ENCODE measurements at places on chromosomes 2 and 18.

- no peak for DNase-seq
Observed at GRCh38 chr2:59296279-59296678, 1055.2 kb upstream of the FANCL start.

DNA sequence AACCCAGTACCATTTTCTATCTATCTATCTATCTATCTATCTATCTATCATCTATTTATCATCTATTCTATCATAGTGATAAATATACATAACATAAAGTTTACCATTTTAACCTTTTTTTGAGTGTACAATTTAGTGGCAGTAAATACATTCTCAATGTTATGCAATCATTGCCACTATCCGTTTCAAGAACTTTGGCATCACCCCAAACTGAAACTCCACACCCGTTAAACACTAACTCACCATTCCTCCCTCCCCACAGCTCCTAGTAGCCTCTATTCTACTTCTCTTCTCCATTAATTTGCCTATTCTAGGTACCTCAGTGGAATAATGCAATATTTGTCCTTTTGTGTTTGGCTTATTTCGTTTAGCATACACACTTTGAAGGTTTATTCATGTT is 82.5 kb upstream of the KCNE4 start:
- no peak for DNase-seq

- DNase-seq, result no peak
Observed at GRCh38 chr2:155250800-155251199, 552.3 kb downstream of the KCNJ3 start.

GRCh38 chr18:78820161-78820834 is 159.3 kb upstream of the SALL3 start:
- DNase-seq, result no peak

- no peak for DNase-seq
Observed at GRCh38 chr2:127324635-127325034, 30.7 kb upstream of the ERCC3 start.

DNA sequence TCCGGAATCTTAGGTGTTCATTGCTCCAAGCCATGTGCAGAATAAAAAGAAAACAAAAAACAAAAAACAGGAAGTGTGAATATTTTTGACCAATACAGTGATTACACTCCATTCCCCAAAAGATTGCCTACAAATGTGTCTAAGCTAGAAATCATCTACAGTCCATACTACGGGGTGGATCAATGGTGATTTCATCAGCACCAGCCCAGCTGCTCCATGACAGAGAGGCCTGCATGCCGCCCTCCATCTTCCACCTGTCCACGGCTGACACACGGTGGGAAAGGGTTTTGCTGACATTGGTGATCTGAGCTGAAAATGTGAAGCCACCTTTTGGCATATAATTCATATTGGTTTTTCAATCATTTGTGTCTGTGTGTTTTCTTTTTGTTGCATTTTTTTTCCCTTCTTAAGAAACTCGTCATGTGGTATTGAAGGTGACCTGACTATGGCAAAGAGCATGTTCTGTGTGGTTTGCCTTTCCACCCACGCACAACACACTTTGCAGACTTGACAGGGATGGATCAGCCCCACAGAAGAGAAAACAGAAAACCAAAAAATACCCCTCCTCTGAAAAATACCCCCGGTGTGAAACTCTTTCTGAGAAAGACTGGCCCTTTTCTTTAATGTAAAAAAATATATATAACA is 533.1 kb downstream of the RNF144A start:
- DNase-seq, result no peak

DNA sequence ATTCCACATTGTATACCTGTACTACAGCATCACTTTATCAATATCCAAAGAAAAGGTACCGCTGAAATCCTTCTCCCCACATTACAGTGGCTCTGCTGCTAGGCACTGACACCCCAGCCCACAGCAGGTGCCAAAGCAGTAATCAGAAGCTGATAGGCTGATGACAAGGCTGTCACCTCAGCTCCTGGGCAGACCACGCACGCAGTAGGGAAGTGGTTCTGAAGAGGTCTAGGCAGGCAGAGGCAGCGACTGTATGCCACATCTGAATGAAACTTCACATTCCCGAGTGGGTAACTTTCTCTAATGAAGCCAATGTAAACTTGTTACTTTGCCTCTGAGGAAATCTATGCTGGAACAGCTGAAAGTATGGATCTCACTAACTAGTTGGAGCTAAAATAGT is 113.0 kb downstream of the MEP1B start:
- no peak for DNase-seq

GRCh38 chr2:145094370-145094769 is 574.5 kb upstream of the ZEB2 start:
- no peak for DNase-seq

- DNase-seq, result no peak
Observed at GRCh38 chr2:178108176-178108575, 4.1 kb upstream of the RBM45 start.

DNA sequence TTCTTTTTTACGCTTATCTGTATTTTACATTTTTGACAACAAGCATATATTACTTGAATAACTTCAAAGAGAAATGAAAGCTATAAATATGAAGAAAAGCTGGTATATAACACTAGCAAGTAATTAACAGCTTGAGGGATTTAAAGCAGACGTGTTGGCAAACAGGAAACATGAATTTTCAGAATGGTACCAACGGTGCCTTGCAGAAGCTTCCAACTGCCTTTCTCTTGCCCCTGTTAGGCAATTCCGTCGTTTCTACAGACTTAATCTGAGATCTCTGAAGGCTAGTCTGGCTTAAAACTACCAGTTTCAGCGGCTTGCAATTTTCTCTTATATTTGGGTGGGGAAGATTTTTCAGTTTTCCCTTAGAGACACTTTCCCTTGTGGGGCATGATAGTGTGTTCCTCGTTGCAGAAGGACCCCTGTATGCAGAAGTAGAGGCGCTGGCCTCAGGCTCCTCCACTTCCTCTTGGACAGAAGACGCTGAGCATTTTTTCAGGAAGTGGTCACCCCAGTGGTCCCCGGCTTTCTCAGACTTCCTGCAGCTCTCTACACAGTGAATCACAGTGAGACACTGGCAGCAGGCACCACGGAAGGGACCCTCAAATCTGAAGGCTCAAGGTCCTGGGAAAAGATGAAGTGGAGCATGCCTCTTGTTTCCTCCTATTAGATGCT is 56.2 kb upstream of the SLC16A14 start:
- DNase-seq, result no peak

GRCh38 chr2:215218587-215219577 is 80.5 kb upstream of the ABCA12 start:
- DNase-seq, result no peak

DNA sequence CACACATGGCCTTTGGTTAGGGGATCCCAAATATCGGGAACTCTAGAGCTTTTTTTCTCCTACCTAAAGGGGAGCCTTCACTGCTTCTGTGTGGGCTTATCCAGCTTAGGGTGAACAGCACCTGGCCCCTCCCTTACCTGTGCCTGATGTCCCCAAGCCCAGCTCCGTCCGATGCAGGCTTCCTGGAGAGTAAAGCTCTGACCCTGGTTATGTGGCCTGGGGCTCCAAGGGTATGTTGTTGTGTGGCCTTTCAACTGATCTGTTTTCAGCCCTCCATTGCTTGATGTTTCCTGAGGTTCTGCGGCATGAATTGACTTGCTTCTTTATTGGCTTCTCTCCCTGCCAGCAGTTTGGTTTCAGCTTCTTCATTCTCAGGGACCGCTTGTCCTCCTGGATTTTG is 66.0 kb downstream of the RAB31 start:
- DNase-seq, result no peak

GRCh38 chr2:168461178-168461941 is 5.3 kb downstream of the CERS6 start:
- no peak for DNase-seq

- no peak for DNase-seq
Observed at GRCh38 chr2:171412571-171413175, 21.1 kb downstream of the METTL8 start.
